ENCODE measurements at places on chromosomes 16 and 17.

DNA sequence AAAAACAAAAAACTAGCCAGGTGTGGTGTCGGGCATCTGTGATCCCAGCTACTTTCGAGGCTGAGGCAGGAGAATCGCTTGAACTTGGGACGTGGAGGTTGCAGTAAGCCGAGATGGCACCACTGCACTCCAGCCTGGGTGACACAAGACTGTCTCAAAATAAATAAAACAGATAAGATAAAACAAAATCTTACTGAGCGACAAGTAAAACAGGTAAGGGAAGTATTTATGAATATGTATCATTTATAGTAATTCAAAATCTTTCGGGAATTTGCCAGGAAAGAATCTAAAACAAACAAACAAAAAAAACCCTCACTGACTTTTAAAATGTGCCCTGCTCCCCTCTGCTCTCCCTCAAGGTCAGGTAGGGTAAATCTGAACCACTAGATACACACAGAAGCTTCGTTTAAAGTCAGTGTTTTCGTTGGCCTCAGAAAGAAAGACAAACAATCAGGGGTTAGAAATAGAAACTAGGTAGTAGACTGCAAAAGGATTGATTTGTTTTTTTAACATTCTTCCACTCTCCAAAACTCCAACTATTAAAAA is 2.1 kb downstream of the PRPSAP1 start:
- DNase-seq: no peak

- no peak for DNase-seq
Observed at GRCh38 chr17:72970246-72970645, 122.2 kb downstream of the SLC39A11 start.

DNA sequence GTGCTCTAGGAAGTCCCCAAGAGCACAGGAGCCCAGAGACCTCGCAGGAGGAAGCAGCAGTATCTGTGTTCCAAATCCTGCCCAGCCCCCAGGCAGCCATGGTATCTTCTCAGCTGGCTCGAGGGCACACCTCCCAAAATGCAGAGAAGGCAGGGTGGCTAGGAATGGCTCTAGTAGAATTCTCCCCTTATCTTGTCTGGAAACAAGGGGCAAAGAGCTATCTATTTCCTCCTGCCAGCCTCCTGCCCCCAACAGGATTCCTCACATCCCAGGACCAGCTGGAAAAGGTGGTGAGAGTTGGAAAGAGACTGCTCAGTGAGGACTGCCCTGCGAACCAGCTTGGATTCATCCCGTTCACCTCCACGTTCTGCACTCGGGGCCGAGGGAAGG is 8.6 kb upstream of the TSPOAP1 start:
- DNase-seq: no peak

- DNase-seq: no peak
Observed at GRCh38 chr16:49513040-49513439, 139.4 kb downstream of the C16orf78 start.

DNA sequence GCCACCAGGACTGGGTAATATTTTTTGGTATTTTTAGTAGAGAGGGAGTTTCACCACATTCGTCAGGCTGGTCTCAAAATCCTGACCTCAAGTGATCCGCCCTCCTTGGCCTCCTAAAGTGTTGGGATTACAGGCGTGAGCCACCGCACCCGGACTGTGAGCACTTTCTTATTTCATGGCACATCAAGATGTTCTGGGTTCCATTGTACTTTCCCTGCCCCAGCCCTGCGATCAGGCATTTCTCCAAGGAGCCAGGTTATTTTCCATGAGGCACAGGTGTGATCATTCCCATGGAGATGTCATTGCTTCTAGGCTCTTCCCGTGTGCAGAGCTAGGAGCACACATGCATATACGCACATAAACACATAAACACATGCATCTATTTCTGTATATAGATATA is 2.6 kb upstream of the ANKRD40CL start:
- no peak for DNase-seq

DNA sequence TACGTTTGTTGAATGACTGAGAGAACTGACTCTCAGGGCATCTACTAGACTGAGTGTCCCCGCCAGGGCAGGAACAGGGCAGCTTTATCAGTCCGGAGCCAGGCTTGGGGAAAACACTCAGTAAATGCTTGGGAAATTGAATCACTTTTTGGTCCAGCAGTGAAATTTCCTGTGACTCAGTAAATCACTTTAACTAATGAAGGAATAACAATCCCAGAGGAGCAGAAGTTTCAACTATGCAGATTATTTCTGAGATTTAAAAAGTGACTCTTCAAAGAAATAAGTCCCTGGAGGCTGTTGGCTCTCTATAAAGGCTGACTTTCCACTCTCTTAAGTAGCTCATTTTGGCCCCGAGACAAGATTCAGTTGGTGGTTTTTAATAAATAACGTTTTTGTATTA is 101.8 kb downstream of the FOXL1 start:
- no peak for DNase-seq
